ENCODE measurements at places on chromosomes 3 and 15. TPM values are rescaled to one million over a fixed set of nuclear protein-coding genes. Genes with fewer than 3 reads are reported as not detected.

The SOX14 gene
- not detected for total RNA-seq

The CELF6 gene
- total RNA-seq, result 1.8 TPM

The GLDN gene
- not detected for total RNA-seq

The RCN2 gene
- total RNA-seq, result 9.3 TPM

The SLC30A4 gene
- total RNA-seq, result 44.8 TPM

The RTP1 gene
- not detected for total RNA-seq

The NAA50 gene
- total RNA-seq, result 62.9 TPM

The ZNF620 gene
- 6.7 TPM for total RNA-seq

The ZPLD1 gene
- total RNA-seq, result not detected

The MESD gene
- total RNA-seq, result 26.6 TPM

The CISH gene
- total RNA-seq, result 10.3 TPM

The ARGFX gene
- not detected for total RNA-seq

The TLE3 gene
- total RNA-seq, result 136 TPM

The ACTC1 gene
- total RNA-seq, result not detected

The GOLGA8M gene
- total RNA-seq, result 2.7 TPM

All from Peyer's patch (tissue), 4 donors.